ENCODE measurements at places on chromosomes 2 and 18.

DNA sequence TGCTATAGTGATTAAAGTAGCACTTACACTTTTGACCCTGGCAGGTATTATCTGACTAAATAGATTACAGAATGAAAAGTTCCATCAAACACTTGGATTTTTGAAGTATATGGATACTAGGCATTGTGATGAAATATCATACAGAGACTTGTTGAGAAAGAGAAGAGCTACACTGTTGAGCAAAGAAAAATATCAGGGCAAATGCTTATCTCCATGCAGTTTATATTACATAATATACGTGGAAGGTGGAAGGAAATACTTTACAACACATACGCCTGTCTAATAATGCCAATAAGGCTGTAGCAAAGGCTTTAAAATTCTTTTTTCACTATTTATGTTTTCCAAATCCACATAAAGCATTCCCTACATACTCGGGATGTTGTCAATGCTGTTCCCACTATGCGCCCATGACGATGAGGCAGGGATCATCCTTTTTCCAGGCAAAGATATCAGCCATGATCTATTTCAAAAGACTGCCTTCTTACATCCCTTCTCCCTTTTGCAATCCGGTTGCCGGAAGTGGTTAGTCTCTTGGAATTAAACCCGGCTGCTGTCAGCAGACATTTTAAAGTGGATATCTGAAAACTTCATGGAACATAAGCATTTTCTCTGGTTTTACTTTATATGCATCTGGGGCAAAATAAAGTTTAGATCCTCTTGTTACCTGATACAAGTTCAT, 92.6 kb upstream of the ITGA4 start:
- no peak for DNase-seq

DNA sequence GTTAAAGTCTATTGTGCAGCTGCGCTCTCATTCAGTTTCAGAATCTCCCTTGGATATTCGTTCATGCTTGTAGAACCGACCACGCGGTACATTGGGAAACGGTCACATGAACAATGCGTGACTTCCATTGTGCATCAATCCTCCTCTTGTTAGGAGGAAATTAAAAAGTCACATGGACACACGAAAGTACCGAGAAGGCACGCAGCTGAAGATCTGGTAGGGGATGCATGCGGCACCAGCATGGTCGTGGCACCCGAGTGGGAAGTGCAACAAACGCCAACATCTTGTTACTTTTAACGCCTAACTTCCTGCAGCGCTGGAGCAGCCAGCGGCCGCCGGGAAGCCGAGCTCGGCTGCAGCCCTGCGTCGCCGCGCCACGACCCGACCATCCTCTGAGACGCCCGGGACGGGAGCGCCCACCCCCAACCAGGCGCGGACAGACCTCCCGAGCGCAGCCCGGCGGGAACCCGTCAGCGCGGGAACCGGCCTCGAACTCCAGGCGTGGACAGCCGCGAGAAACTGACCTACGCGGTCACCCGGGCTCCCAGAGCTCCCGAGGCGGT, 412 bp downstream of the OSBPL1A start:
- DNase-seq, result peak; percentile 86

GRCh38 chr2:69546646-69547045, 96.9 kb downstream of the AAK1 start:
- DNase-seq, result no peak

DNA sequence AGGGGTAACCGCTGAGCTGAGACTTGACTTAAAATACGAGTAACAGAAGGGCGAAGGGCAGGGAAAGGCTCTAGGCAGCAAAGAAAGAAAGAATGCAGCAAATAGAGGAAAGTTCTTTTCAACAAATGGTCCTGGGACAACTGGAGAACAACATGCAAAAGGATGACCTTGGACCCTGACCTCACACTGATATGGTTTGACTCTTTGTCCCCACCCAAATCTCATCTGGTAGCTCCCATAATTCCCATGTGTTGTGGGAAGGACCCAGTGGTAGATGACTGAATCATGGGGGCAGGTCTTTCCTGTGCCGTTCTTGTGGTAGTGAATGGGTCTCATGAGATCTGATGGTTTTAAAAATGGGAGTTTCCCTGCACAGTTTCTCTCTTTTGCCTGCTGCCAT, 33.9 kb downstream of the ST3GAL5 start:
- DNase-seq, result no peak

DNA sequence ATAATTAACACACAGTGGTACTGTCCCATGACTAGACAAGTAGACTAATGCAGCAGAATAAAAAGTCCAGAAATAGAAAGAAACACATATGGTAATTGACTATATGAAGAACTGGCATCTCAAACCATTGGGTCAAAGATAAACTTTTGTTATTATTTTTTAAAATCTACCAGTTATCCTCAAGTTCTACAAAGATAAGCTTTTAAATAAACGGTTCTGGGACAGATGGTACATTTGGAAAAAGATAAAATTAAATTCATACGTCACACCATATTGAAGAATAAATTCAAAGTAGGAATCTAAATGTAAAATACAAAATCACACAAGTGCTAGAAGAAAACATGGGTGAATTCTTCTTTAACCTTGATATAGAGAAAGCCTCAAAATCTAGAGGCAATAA, 37.6 kb upstream of the PLEKHM3 start:
- no peak for DNase-seq

DNA sequence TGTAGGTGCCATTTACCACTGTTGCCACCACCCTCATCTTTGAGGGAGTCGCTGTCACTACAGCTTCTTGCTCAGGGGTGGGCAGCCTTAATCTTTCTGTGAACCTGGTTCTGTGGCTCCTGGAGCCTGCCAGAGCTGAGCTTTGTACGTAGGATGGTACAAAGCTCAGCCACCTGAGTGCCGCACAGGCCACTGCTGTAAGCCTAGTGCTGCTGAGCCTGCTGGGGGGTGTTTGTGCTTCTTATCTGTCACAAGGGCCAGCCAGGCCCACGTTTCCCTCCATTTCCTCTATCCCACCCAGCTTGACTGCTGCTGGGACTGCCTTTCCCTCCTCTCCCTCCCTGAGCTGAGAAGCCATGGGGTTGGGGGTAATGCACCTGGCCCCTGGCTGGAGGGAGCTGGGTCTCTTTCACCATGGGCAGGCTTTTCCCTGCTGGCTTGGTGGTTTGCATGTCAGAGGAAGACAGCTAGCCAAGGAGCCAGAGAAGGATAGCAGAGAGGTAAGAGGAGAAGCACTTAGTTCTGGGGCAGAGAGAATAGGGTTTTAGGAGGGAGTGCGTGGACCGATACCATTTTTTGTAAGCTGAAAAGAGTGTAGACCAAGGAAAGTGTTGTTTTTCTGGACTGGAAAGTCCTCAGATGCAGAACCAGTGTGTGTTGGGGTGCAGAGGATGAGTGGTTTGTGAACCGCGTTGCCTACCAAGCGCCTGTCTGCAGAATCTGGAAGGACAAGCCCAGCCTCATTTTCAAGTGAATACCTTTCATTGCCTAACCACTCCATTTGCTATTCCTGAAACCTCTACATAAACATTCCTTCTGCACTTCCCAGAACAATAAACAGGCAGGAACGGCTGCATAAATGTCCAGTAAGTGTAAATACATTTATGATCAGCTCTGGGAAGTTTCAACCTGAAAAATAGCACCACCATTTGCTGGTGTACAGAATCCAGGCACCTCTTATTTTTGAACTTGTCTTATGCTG, 45.1 kb upstream of the FHL2 start:
- DNase-seq, result no peak

- no peak for DNase-seq
These were observed 161.7 kb upstream of the MYT1L start for GRCh38 chr2:2492800-2493199.

- DNase-seq, result peak; percentile 58
These were observed 156.2 kb upstream of the NABP1 start for GRCh38 chr2:191521608-191522208.

DNA sequence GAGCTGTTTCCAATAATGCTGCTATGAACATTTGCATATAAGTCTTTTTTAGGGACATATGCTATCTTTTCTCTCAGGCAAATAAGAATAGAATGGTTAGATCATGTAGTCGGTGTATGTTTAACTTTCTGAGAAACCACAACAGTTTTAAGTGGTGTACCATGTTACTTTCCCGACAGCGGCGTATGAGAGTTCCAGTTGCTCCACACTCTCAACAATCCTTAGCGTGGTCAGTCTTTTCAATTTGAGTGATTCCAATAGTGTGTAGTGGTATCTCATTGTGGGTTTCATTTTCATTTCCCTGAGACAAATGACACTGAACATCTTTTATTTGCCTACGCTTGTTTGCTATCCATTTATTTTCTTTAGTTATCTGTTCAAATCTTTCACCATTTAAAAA, 149.5 kb downstream of the ACOXL start:
- DNase-seq, result no peak

- peak; percentile 77 for DNase-seq
These were observed 115.2 kb downstream of the MYO5B start for GRCh38 chr18:50079571-50080295.

GRCh38 chr18:74896390-74896991, 298.8 kb downstream of the ZNF407 start:
- peak; percentile 7 for DNase-seq

DNA sequence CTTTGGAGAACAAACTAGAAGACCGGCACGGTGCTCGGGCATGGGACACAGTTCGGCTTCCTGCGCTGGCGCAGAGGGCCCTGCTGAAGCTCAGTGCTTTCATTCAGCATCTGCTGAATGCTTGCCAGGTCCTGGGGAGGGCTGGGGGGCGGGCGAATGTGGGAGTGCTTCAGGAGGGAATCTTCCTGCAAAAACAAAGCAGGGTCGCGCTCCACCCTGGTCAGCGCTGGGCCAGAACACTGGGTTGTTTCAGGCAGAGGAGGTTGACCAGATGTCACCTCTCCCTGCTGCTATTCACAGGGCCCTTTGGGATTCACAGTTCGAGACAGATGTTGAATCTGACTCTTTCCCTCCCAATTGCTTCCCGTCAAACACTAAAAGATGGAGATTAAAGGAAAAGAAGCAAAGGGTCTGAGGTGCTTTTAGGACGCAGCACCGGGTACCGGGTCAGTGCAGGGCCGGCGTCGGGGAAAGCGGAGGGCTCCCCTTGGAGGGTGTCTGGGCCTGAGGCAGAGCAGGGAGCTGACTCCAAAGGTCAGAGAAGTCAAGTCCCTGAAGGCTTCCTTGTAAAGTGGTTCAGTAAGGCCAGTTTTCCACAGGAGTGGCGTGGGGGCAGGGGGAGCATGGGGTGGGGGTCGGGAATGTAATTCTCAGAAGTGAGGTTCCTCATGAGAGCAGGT, 82.1 kb upstream of the PXDN start:
- DNase-seq, result no peak

DNA sequence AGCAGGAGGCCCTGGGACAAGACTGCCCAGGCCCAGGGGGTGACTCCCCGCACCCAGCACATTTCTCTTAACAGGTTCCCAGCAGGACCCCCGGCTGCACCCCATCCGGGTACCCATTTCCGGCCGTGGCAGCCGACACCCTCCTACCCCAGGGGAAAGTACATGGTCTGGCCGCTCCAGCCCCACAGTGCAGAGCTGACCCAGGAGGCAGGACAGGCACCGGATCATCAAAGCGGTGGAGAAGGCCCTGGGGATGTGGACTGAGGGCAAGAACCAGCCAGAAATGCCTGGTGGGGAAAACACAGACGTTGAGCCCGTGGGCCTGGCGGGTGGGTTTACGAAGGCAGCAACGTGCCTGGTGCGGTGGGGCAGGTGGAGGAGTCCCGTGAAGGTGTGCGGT, 79.5 kb upstream of the GPC1 start:
- no peak for DNase-seq

- no peak for DNase-seq
These were observed 204 bp downstream of the FAM110C start for GRCh38 chr2:46131-46470.

GRCh38 chr2:111628221-111628620, 255.8 kb downstream of the ANAPC1 start:
- DNase-seq, result no peak

DNA sequence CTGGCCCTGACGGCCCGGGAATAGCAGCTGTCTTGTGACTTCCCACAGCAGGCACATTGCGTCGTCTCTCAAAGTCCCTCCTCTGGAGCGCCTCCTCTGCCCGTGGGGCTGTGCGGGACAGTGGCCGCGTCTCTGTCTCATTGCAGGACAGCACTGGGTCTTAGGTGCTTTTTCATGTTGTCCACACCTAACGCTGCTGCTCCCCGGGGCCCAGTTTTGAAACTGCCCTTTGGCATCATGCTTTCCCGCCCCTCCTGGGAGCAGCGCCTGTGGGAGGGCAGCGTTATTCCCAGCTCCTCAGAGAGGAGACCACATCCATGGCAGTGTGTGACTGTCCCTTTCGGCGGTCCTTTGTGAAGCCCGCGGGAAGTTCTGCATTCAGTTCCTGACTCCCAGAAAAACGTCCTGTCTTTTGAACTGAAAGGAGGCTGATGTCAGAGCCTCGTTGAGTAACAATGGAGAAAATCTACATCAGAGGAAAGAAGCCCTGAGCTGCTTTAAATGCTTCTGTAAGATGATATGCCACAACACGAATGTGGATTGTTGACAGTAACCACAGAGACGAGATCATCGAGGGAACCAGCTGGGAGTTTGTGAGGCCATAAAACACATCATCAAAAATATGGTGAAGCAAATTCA, 226.0 kb downstream of the FAM210A start:
- no peak for DNase-seq

DNA sequence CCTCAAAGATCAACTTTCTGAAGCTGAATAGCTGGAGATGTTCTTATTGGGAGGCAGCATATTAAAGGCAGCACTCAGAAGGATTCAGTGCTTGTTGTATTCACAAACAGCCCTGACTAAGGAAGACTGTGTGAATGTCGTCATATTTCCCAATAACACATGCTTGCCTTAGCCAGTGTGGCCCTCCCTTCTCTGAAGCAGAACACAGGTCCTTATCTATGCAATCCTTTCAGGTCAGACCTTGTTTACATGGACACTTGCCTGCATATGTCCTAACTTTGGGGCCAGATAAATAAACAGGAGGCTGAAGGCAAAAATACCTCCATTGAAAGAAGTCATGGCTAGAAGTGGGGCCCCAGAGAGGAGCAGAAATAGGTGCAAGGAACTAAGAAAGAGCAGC, 97.2 kb downstream of the SLC4A3 start:
- DNase-seq, result no peak

DNA sequence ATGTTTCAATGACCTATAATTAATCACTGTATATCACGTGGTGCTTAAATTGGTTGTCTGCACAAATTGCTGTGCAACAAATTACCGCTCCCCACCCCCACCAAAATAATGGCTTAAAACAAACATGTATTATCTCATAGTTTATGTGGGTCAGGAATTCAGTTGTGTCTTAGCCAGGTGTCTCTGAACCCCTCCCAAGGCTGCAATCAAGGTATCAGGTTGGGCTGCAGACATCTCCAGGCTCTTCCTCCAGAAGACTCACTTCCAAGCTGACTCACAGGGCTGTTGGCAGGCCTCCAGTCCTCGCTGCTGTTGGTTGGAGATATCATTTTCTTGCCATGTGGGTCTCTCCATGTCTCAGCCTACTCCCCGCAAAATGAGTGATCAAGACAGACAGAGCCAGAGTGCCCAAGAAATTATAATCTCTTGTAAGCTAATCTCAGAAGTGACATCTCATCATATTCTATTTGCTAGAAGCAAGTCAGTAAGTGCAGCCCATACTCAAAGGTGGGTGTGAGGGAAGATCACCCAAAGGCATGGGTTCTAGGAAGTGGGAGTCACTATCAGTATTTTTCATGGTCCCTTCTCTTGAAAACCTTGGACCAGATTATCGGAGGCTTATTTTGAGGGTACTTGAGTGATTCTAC, 38.4 kb downstream of the SPC25 start:
- no peak for DNase-seq

GRCh38 chr2:48852938-48853337, 97.4 kb upstream of the LHCGR start:
- no peak for DNase-seq
